A549 treated with AZD2906 at 1 μM for 4 hours (cell line): ENCODE measurements at places on chromosomes 3 and 15. TPM values are rescaled to one million over a fixed set of nuclear protein-coding genes. Genes with fewer than 3 reads are reported as not detected.

The HCN4 gene
- total RNA-seq, result 0.26 to 0.38 TPM (median 0.30 TPM) in 5 replicates

The TUSC7 gene
- not detected in 5 replicates for total RNA-seq

The C15orf39 gene
- total RNA-seq, result 27.8 to 36.6 TPM (median 33.9 TPM) in 5 replicates

The ISL2 gene
- 2.7 to 4.5 TPM (median 3.9 TPM) in 5 replicates for total RNA-seq

The BCHE gene
- total RNA-seq, result 0.63 to 1.1 TPM (median 0.85 TPM) in 5 replicates

The SOX14 gene
- not detected in 5 replicates for total RNA-seq

The A4GNT gene
- total RNA-seq, result not detected in 5 replicates

The KATNBL1 gene
- total RNA-seq, result 25.3 to 32.5 TPM (median 28.4 TPM) in 5 replicates

The HDC gene
- total RNA-seq, result 0.05 to 0.15 TPM (median 0.12 TPM) in 4 of 5 replicates, not detected in the other

The HES1 gene
- total RNA-seq, result 7.9 to 11.3 TPM (median 10.0 TPM) in 5 replicates

The DPH3 gene
- total RNA-seq, result 21.2 to 29.5 TPM (median 27.4 TPM) in 5 replicates

The BFSP2 gene
- total RNA-seq, result not detected in 5 replicates

The ULK4 gene
- total RNA-seq, result 4.3 to 11.5 TPM (median 5.3 TPM) in 5 replicates

The ARNT2 gene
- total RNA-seq, result 14.2 to 17.1 TPM (median 16.3 TPM) in 5 replicates

The FBXO22 gene
- 65.4 to 79.8 TPM (median 76.7 TPM) in 5 replicates for total RNA-seq

The GABRB3 gene
- 58.2 to 73.8 TPM (median 71.1 TPM) in 5 replicates for total RNA-seq

The NAALADL2 gene
- 0.09 to 0.28 TPM (median 0.15 TPM) in 4 of 5 replicates, not detected in the other for total RNA-seq

The KBTBD13 gene
- not detected in 5 replicates for total RNA-seq

The LDHAL6B gene
- total RNA-seq, result not detected in 5 replicates

The MOBP gene
- 0.02 to 0.18 TPM (median 0.10 TPM) in 5 replicates for total RNA-seq

The UBE3A gene
- total RNA-seq, result 19.6 to 28.7 TPM (median 20.4 TPM) in 5 replicates

The GCSAM gene
- not detected in 5 replicates for total RNA-seq

The RBSN gene
- total RNA-seq, result 8.4 to 10.2 TPM (median 9.4 TPM) in 5 replicates

The TMCO5A gene
- total RNA-seq, result not detected in 5 replicates

The TM4SF18 gene
- 27.2 to 41.6 TPM (median 29.5 TPM) in 5 replicates for total RNA-seq

The RAB27A gene
- 9.2 to 13.8 TPM (median 11.1 TPM) in 5 replicates for total RNA-seq

The PROS1 gene
- 10.1 to 12.5 TPM (median 11.6 TPM) in 5 replicates for total RNA-seq

The ADIPOQ gene
- total RNA-seq, result not detected in 5 replicates

The OIP5 gene
- total RNA-seq, result 12.9 to 13.8 TPM (median 13.3 TPM) in 5 replicates

The RARB gene
- total RNA-seq, result 6.7 to 19.9 TPM (median 11.0 TPM) in 5 replicates

The SLC6A1 gene
- total RNA-seq, result not detected in 5 replicates

The NR1I2 gene
- total RNA-seq, result not detected in 5 replicates

The SNTN gene
- total RNA-seq, result not detected in 5 replicates

The CHL1 gene
- not detected in 5 replicates for total RNA-seq

The P4HTM gene
- 12.4 to 18.2 TPM (median 16.8 TPM) in 5 replicates for total RNA-seq

The ONECUT1 gene
- total RNA-seq, result 0.10 to 0.27 TPM (median 0.21 TPM) in 5 replicates

The PLA2G4E gene
- total RNA-seq, result 0.06 TPM in 1 of 5 replicates, not detected in the others

The NPAP1 gene
- not detected in 5 replicates for total RNA-seq

The SAXO2 gene
- 2.0 to 3.1 TPM (median 2.1 TPM) in 5 replicates for total RNA-seq

The SPESP1 gene
- not detected in 5 replicates for total RNA-seq

The MITF gene
- total RNA-seq, result 5.3 to 7.2 TPM (median 6.6 TPM) in 5 replicates

The TRIM59 gene
- 6.9 to 10.6 TPM (median 8.4 TPM) in 5 replicates for total RNA-seq

The FRG2C gene
- total RNA-seq, result 0.06 TPM in 1 of 5 replicates, not detected in the others

The SAMD7 gene
- not detected in 5 replicates for total RNA-seq

The CLRN1 gene
- total RNA-seq, result not detected in 5 replicates

The TRPM1 gene
- total RNA-seq, result not detected in 5 replicates

The ZNF860 gene
- total RNA-seq, result 1.2 to 2.0 TPM (median 1.4 TPM) in 5 replicates

The GNAT1 gene
- 0.05 to 0.25 TPM (median 0.22 TPM) in 3 of 5 replicates, not detected in the others for total RNA-seq

The TRPC1 gene
- total RNA-seq, result 5.3 to 8.6 TPM (median 7.0 TPM) in 5 replicates

The C15orf62 gene
- total RNA-seq, result 0.03 to 0.06 TPM (median 0.04 TPM) in 4 of 5 replicates, not detected in the other

The RTP1 gene
- not detected in 5 replicates for total RNA-seq

The SNX22 gene
- 0.49 to 1.2 TPM (median 0.95 TPM) in 5 replicates for total RNA-seq

The GOLGA6B gene
- total RNA-seq, result 0.06 TPM in 1 of 5 replicates, not detected in the others

The OR5H15 gene
- not detected in 5 replicates for total RNA-seq

The FBXW12 gene
- total RNA-seq, result not detected in 5 replicates

The COL7A1 gene
- 101 to 162 TPM (median 145 TPM) in 5 replicates for total RNA-seq

The CFAP161 gene
- total RNA-seq, result not detected in 5 replicates

The DAG1 gene
- total RNA-seq, result 47.2 to 61.1 TPM (median 56.0 TPM) in 5 replicates
